ENCODE measurements at places on chromosomes 12 and 14.

- no peak for DNase-seq
Observed at GRCh38 chr12:132200800-132201199, 56.5 kb downstream of the NOC4L start.

DNA sequence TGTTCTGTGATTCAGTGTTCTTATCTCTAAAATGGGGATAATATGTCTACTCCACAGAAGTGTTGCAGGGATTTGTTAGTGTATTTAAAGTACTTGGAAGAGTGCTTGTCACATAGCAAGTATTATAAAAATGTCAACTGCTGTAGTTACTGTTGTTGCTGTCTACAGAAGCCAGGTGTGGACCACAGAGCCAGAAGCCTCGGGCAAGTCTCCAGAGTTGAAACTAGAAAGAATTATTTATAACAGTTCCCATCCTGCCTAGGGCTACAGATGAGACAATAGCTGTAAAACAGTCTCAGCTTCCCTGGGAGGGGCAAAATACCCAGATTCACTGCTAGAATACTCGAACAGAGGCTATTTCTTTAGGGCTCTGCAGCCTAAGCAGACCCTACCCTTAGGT is 55.4 kb upstream of the FUT8 start:
- DNase-seq: no peak

GRCh38 chr12:7832059-7832696 is 40.5 kb downstream of the SLC2A14 start:
- no peak for DNase-seq

DNA sequence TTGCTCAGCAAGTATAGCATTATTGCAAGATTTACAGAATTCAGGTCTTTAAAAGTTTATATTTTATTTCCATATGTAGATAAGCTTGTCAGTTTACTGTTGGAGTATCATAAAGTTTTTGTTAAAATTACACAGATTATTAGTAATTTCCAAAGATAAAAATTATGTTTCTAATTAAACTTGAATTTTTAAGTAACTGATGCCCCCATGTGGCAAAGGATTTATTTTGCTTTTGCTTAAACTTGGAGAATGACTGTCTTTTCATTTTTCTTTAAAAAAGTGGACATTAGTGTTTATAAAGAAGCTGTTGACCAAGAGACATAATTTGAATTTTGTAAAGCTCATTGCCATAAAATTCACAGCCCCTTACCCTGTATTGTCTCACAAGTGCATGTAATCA is 45.8 kb downstream of the ETNK1 start:
- DNase-seq: no peak

- no peak for DNase-seq
Observed at GRCh38 chr12:94098466-94098865, 49.9 kb upstream of the PLXNC1 start.

DNA sequence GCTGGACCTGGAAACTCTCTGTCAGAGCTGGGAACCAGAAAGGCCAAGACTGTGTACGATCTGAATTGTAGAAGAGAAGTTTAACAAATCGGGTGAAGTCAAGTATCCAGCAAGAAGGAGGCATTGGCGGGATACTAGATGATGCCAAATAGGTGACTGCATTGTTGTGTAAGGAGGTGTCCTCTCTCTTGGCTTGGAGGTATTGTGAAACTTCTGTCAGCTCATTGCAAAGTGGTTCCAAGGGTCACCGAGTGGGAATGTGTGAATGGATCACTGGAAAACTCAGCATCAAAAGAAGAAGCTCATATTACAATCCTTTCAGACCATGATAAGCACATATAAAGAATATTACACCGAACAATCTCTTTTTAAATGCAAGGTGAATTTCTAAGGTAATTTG is 11.7 kb downstream of the NAV3 start:
- no peak for DNase-seq

- DNase-seq: no peak
Observed at GRCh38 chr14:72270749-72271148, 338.5 kb downstream of the RGS6 start.

DNA sequence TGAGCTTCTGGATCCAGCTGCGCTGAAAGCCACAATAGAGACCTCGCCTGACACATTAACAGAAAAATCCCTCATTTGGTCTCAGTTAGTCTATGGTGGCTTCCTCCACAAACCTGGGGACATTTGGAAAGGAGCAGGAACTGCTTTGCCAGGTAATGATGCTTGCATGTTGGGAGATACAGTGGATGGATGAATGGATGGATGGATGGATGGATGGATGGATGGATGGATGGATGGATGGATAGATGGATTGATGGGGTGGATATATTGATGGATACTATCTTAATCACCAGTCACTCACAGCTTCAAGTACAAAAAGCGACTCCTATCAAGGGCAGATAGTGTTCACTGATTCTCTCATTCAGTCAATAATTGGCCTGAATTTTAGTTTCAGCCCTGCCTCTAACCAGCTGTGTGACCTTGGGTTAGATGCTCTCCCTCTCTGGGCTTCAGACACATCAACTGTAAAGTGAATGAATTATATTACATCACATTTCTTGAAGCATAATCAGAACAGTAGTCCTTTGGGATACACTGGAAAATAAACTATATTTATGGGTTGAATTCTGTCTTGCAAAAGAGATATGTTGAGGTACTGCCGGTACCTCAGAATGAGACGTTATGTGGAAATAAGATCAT is 29.3 kb downstream of the MAP1LC3B2 start:
- DNase-seq: no peak

GRCh38 chr12:107973950-107974349 is 155.1 kb upstream of the WSCD2 start:
- DNase-seq: no peak

DNA sequence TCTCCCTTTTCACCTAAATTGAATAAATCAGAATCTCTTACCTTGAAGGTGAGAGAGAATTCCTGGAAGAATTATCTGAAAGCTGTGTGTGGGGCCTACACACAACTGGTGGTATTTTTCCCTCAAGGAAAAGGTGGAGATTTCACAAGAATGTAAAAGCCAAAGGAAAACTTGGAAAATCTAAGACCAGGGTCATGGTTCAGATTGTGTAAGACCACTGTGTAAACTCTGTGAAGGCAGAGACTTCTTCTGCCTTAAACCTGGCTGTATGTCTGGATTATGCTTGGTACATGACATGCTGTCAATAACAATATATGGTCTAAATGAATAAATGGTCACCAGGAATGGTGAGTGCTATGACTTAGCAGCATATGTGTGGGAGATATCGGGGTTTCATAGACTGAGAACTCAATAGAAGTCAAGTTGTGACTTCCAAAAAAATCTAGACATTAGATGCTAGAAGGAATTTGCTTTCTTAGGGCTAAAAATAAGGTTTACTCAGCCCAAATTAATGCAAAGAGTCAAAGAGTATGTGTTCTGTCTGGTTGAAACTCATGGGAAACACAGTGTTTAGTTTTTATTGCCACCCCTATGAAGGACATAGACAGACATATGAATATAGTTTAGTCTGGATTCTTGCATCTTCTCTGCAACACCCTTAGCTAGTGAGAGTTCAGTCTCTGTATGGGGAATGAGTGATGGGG is 163.7 kb downstream of the SNAPC1 start:
- no peak for DNase-seq

GRCh38 chr14:69093631-69094421 is 59.1 kb downstream of the DCAF5 start:
- DNase-seq: no peak

- no peak for DNase-seq
Observed at GRCh38 chr12:114209861-114210260, 196.1 kb downstream of the TBX5 start.

- no peak for DNase-seq
Observed at GRCh38 chr12:86634456-86635410, 378.5 kb upstream of the MGAT4C start.

- no peak for DNase-seq
Observed at GRCh38 chr12:69921831-69922230, 96.8 kb downstream of the MYRFL start.

DNA sequence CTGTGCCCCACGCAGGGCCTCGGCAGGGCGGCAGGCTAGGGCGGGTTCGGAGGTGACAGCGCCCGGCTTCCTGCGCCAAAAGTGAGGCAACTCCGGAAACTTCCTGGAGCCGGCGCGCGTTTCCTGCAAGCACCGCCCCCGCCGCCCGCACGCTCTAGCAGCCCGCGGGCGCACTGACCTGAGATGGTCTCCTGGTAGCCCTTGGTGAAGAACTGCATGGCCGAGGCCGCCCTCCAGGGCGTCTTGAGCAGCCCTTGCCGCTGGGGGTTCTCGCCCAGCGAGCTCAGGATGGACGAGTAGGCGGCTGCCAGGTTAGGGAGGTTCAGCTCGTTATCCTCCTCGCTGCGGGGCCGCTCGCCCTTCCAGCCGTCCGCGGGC is 494 bp downstream of the GCH1 start:
- peak; percentile 64 for DNase-seq

DNA sequence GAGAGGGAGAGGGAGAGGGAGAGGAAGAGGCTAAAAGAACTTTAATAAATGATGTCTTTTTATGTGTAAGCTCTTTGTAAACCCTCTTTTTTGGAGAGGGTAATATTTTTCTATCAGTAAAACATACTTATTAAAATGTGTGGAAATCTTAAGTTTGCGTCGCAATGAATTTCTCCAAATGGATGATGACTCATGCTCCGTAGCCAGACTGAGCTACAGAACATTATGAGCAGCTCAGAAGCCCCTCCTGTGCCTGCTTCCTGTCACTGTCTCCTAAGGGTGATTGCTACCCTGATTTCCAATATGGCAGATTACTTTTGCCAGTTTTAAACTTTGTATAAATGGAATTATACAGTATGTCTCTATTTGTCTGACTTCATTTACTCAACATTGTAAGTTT is 13.0 kb upstream of the PYGL start:
- no peak for DNase-seq

DNA sequence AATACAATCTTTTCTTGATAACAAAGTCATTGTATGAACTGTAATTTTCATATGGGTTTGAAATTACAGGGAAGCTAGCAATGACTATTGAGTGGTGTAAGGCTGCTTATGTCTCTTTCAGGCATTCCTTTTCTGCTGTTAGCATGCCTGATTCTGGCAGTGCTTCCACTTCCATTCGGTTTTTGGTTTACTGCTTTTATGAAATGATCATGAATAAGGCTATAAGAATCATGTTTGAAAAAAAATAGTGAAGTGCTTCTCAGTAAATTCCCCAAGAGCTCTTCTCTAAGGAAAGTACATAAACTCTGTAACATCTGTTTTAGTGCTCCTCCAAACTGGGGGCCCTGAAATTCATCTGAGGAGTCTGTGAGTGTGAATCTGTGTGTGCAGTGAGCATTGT is 434.0 kb upstream of the RGS6 start:
- DNase-seq: no peak

- DNase-seq: no peak
Observed at GRCh38 chr12:104057771-104058197, 6.5 kb upstream of the HCFC2 start.

DNA sequence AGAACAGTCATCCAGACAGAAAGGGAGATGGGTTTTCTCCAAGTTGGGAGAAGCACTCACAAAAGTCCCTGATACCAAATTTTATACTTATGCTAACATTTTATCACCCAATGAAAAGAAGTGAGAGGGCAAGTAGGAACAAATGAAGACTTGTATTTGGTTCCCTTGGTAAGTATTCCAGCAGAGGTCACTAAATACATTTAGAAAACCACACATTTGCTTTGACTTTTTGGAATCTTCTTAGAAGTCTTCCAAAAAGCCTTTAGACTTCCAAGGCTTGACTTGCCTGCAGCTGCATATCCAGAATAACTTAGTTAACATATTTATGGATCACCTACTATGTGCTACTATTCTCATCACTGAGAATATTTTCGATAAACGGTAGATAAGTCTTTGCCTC is 3.1 kb upstream of the GYS2 start:
- DNase-seq: no peak

- DNase-seq: no peak
Observed at GRCh38 chr12:89597770-89598169, 71.9 kb upstream of the POC1B start.

DNA sequence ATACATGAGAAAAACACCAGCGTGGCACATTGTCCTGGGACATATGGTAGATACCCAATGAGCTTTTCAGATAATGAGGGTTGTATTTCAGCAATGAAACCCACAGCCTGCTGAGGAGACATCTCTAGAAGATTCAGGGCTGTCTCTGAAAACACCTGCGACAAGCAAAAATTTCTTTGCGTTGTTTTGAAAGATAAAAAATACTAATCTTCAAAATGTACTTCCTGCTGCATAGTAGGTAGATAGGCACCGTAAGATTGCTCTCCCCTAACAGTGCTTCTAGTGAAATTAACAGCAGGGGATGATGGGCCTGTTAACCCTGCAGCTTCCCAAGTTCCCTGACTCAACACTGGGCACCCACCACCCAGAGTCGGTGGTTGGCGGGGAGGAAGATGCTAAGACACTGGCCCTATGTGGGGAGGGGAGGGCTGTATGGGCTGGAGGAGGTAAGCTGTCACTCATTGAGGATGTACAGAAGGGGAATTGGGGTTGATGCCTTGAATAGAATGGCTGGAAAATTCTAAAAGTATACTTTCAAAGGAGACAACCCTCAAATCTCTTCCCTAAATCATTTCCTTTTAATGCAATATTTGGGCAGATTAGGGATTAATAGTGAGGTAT is 20.0 kb downstream of the ZFP36L1 start:
- no peak for DNase-seq

DNA sequence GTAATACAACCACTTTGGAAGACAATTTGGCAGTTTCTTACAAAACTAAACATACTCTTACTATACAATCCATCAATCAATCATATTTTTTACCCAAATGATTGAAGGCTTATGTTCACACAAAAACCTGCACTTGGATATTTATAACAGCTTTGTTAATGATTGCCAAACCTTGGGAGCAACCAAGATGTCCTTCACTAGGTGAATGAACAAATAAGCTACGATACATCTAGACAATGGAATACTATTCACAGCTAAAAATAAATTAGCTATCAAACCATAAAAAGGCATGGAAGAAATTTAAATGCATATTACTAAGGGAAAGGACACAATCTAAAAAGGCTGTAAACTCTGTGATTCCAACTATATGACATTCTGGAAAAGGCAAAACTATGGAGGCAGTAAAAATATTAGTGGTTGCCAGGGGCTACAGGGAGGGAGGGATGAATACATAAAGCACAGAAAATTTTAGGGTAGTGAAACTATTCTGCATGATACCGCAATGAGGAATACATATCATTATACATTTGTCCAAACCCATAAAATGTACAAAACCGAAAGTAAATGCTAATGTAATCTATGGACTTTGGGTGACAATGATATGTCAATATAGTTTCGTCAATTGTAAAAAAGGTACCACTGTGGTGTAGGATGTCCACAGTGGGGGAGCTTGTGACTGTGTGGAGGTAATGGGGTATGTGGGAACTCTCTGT is 70.5 kb downstream of the GPR65 start:
- DNase-seq: no peak

DNA sequence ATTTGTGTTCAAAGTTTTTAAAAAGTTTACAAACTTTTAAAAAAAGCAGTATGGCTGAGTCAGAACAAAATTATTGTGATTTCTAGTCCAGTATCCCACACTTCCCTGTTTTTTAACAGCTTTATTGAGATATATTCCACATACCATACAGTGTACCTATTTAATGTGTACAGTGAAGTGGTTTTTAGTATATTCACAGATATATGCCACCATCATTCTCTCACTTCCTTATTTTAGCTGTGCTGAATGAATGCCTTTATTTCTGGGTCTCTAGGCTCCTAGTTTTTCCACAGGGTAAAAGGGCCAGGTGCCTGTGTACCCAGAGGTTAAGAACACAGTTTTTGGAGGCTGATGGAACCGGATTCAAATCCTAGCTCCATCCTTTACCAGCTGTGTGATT is 58.9 kb upstream of the SRSF5 start:
- DNase-seq: no peak

GRCh38 chr12:43655586-43655985 is 103.0 kb downstream of the PUS7L start:
- no peak for DNase-seq

GRCh38 chr12:85253853-85254252 is 26.2 kb upstream of the ALX1 start:
- no peak for DNase-seq
